ENCODE measurements at places on chromosomes 2 and 18.

DNA sequence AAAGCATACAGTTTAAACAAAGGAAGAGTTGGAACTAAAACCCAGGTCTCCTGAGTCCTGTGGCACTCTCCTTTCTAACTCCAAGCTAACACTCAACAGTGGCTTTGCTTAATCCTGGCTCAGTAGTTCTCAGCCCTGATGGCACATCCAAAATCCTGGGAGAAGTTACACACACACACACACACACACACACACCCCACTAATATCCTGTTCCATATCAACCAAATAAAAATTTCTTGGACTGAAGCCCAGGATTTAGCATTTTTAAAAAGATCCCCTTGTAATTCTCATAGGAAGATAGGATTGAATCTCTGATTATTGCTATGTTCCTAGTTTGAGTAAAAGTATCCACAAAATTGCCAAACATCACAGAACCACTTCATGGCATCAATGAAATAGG is 136.1 kb upstream of the RIOK3 start:
- DNase-seq, result no peak

DNA sequence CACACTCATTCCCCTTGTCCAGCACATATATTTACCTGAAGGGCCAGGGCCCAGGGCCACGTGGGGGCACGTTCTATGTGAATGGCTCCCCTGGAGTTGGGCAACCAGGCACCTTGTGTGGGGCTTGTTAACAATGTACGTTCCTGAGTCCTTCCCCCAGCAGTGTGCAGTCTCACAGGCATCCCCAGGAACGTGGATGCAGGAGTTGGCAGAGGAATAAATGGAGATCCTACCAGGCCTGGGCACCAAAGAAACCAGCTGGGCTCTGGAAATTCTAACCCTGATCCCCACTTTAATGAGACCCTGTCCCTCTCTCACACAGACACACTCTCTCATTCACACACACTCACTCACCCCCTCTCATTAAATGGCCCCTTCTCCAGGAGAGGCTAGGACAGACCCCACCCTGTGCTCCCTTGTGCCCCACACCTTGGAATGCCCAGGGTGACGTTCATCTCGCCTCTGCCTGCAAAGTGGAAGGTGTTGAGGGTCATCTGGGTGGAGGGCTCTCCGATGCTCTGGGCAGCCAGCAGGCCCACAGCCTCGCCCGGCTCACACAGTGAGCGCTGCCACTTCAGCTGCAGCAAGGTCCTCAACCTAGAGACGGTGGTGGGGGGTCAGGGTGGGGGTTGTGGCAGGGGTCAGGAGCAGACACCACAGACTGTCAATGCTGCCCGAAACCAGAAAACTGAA is 65.6 kb downstream of the POLR1A start:
- no peak for DNase-seq

- DNase-seq, result no peak
Measured at GRCh38 chr18:75041586-75041985, 167.4 kb downstream of the PTGR3 start.

DNA sequence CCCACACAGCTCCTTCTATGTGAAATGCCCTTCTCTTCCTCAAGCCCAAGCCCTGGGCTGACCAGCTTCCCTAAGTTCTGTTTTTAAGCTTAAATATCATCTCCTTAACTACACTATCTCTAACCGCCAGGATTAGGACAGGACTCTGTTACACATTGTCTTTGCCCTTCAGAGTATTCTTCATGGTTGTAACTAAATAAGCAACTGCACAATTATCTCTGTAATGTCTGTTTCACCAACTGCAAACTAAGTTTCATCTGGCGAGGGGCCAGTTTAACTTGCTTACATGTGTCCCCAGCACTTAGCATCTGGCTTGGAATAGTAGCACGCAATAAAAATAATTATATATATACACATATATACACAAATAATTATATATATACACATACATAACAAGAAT is 1.1 kb upstream of the ERMN start:
- no peak for DNase-seq

- no peak for DNase-seq
Measured at GRCh38 chr2:55422876-55423665, 3.4 kb upstream of the CCDC88A start.

- no peak for DNase-seq
Measured at GRCh38 chr18:68725346-68725745, 10.4 kb upstream of the TMX3 start.

- no peak for DNase-seq
Measured at GRCh38 chr18:75122334-75122958, 86.5 kb downstream of the PTGR3 start.

GRCh38 chr2:97932975-97933662 is 62.6 kb downstream of the TMEM131 start:
- no peak for DNase-seq

DNA sequence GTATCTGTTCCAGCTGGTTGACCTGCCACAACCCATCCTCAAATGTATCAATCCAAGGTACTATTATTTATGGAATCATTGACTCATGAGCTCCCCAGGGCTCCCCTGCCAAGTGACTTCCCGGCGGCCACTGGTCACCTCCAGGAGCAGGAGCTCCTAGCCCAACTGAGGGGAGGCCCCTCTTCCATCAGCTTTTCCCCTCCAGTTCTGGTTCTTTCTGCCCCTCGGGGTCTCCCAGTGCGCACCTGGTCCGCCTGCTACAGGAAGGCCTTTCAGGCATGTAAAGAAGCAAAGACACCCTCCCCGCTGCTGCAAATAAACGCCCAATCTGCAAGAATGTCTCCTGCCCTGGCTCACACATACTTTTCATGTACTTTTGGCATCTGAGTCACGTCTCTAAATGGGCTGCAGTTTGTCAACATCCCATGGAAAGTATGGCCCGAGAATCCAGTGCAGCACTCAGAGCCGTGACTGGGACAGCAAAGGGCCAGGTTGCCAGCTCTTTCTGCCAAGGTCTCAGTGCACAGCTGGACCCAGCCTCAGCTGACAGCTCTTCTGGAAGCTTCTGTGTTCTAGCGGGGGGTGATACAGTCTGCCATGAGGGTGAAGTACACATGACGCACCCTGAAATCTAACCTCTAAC is 41.4 kb downstream of the KLHL29 start:
- DNase-seq, result no peak

- no peak for DNase-seq
Measured at GRCh38 chr2:128354726-128355470, 36.2 kb upstream of the HS6ST1 start.

DNA sequence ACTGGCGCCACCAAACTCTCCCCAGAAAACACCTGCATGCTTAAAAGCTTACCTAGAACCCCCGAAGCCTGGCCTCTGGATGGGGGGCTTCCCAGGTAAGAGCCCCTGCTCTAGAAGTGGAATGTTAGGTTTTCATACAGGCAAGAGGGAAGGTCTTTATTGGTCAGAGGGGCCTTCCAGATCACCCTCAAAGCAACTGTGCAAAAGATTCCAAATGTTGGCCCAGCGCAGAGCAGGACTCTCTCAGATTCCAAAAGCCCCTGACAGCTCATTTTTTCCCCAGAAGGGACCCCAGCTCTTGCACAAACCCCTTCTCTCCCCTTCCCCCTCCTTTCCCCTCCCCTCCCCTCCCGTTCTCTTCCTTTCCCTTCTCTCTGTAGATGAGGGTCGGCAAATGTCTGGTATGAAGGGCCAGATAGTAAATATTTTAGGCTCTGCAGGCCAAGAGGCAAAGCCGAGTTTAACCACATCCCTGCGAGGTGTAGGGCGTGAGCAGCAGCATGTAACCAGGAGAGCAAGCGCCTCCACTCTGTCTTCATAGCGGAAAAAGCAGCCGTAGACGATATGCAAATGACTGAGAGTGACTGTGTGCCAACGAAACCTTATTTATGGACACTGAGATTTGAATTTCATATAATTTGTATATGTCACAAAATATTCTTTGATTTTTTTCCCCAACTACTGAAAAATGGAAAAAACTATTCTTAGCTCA is 116.9 kb downstream of the SMAD7 start:
- DNase-seq, result no peak

DNA sequence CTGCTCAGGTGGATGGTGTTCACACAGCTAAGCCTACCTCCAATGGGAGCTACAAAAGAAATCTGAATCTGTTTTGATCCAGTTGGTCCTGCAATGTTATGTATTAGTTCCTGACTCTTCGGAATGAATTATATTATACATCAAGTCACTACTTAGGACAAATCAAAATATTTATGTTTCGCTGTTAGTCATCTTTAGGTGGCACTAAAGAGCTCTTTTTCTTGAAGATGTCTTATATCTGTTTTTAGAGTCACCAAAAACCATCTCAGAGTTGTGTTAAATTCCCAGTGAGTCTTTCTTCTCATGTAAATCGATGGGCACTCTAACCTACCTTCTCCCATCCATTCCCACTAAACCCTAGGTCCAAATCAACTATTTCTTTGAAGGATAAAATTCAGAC is 2.2 kb downstream of the DNER start:
- DNase-seq, result no peak

GRCh38 chr2:106160786-106161261 is 33.3 kb downstream of the UXS1 start:
- DNase-seq, result no peak

DNA sequence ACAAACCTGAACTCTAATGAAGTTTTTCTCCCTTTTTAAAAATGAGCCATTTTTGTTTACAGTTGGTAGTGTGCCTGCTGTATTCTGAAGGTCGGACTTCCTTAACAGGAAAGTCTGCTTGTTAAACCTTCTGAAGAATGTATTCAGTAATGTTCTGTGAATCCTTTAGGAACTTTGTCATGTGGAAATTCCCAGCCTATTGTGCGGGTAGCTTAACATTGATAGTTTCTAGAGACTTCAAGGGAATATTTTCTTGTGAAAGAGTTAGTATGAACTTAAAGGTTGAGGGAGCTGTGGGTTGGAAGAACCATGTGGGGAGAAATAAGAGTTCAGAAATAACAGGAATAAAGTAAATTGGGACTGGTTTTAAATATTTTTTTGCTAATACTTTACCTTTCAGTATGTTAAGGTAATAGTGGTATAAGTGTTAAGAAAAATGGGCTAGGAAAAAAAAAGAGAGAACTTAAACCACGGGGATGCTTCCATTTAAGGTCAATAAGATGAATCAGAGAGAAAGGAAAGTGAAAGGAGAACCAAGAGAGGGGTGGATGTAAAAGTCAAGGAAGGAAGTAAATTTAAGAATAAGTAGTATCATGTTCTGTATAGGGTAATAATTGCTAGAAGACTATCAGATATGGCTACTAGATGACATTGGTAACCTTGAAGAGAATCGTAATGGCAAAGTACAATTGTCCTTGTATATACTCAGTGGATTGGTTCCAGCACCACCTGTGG is 90.5 kb downstream of the PMS1 start:
- no peak for DNase-seq

DNA sequence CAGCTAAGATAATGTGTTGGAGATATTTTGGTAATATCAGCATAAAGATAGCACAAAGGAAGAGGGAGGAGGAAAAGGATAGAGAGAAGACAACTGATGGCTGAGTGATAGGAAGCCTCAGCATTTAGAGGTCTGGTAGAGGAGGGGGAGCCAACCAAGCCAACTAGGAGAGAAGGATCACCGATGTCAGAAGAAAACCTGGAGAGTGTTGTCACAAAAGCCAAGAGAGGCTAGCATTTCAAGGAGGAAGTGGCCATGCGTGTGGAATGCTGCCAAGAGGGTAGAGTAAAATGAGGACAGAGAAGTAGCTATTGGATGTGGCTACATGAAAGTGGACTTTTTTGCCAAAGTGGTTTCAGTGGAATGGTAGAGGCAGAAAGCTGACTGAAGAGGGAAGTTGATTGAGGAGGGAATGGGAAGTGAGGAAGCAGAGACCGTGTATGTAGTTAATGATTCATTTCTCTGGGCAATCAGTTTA is 34.3 kb downstream of the LCLAT1 start:
- no peak for DNase-seq

DNA sequence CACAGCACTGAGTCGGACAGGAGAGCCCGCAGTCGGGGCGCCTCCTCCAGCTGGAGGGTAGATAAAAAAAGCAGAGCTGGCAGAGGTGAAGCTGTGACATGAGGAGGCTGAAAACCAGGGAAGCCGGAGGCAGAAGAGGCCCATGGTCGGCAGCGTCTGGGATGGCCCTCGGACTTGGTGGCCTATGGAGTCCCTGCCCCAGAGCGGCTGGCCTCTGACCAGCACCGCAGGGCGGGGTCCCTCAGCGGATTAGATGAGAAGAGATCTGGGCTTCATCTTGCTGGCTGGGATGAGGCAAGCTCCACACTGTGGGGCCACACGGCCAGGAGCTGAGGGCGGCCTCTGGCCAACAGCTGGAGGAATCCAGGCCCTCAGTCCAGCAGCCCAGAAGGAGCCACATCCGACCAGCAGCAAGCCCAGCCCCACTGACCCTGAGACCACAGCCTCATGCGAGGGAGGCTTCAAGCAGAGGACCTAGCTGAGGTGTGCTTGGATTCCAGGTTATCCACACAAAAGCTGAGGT is 174.1 kb downstream of the EIPR1 start:
- DNase-seq, result no peak

- no peak for DNase-seq
Measured at GRCh38 chr2:207226243-207226642, 60.5 kb upstream of the KLF7 start.

GRCh38 chr18:48949606-48950535 is 894 bp downstream of the SMAD7 start:
- no peak for DNase-seq

- DNase-seq, result no peak
Measured at GRCh38 chr2:118861731-118862130, 14.3 kb upstream of the EN1 start.

- DNase-seq, result no peak
Measured at GRCh38 chr2:69169655-69170389, 156.8 kb downstream of the ANTXR1 start.

DNA sequence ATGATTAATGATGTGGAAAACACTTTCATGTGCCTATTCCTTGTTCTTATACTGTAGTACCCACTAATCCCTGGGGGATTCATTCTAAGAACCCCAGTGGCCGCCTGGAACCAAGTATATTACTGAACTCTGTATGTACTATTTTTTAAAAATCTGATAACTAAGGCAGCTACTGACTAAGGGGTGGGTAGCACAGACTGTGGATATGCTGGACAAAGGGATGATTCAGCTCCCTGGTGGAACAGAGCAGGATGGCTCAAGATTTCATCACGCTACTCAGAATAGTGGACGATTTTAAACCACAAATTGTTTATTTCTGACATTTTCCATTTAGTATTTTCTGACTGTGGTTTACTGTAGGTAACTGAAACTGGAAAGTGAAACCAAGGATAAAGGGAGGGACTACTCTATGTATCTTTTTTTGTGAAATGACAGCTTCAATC is 41.8 kb upstream of the CDC42EP3 start:
- no peak for DNase-seq

- no peak for DNase-seq
Measured at GRCh38 chr2:121690095-121690494, 40.8 kb upstream of the CLASP1 start.

Measured in stimulated activated CD4-positive, alpha-beta T cell treated with anti-CD3 and anti-CD28 coated beads, Interleukin-15, amount 100 ng/mL, for 1 hour (primary cell).